Retina (tissue), 1 donor: ENCODE measurements at places on chromosomes 5 and 9.

- no peak for DNase-seq
These were observed 12.5 kb downstream of the RGS3 start for GRCh38 chr9:113475992-113476391.

GRCh38 chr5:77847814-77848290, 71.7 kb upstream of the TBCA start:
- DNase-seq: peak; percentile 74

- DNase-seq: no peak
These were observed 101.5 kb upstream of the ZNF608 start for GRCh38 chr5:124847907-124848306.

- no peak for DNase-seq
These were observed 89.5 kb upstream of the GRIA1 start for GRCh38 chr5:153400931-153401330.

DNA sequence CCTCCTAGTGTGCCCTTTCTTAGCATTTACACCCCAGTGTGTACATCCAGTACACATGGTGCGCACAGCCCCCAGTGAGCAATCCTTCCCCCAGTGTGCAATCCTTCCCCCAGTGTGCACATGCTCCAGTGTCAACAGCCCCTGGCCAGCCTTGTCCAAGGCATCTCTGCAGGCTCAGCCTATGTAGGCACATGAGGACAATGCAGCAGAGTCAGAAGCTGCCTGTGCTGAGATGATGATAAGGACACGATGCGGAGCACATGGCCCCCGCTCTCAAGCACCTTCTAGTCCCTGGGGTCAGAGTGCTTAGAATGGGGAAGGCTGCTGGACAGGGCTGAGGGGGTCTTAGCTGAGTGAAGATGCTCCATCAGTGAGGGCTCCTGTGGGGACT, 69.8 kb downstream of the GADD45G start:
- DNase-seq: no peak

- no peak for DNase-seq
These were observed 39.2 kb upstream of the NEK6 start for GRCh38 chr9:124218438-124218982.

- peak; percentile 95 for DNase-seq
These were observed 202.5 kb downstream of the MEF2C start for GRCh38 chr5:88680253-88681132.

DNA sequence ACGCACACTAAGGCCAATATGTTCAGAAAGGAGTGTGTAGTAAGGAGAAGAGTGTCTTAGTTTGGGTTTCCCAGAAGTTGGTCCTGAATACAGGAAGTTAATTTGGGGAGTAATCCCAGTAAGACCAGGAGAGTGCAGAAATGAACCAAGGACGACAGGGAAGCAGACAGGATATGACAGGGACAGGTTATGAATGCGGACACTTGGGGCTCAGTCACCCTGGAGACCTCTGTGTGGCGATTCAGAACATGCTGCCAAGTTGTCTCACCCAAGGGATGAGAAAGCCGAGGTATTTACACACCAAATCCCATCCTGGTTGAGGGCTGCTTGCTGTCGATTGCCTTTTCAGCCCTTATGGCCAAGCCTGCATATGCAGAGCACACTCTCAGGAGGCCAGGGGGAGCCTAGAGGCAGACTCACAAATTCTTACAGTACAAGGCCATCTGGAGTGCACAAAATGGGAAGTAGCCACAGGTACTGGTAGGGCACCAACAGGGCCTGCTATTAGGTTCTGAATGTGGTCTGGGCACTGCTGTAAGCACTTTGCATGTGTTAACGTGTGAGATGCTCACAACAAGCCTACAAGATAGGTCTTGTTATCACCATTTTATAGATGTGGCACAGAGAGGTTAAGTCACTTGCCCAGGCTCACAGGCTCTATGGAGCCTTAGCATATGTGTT, 233.1 kb upstream of the ANKRD55 start:
- DNase-seq: no peak

DNA sequence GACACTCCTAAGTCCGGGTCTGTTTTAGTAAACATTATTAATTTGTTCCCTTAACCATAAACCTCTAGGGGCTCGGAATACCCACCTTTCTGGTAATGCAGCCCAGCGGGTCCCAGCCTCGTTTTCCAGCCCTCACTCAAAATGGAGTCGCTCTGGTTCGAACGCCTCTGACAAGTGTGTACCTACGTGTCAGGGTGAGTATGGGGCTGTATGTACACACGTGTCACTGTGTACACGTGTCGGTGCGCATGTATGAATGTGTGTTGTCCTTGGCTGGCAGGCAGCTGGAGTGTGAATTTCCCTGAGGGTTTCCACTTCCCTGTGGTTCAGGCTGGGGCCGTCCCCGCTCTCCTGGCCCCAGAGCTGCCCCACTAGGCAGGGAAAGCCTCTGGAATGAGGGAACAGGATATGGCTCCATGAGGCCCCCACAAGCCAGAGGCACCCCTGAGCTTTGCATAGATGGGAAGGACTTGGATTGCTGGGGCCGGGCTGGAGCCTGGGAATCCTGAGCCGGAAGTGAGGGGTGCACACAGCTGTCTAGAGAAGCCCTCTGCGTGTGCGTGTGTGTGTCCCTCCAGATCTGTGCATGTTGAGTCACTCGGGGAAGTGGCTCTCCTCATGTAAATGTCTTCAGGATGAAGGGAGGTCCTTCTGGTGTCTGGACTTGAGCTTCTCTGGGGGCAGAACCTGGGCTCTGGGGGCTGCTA, 160.8 kb upstream of the IER5L start:
- DNase-seq: peak; percentile 42

DNA sequence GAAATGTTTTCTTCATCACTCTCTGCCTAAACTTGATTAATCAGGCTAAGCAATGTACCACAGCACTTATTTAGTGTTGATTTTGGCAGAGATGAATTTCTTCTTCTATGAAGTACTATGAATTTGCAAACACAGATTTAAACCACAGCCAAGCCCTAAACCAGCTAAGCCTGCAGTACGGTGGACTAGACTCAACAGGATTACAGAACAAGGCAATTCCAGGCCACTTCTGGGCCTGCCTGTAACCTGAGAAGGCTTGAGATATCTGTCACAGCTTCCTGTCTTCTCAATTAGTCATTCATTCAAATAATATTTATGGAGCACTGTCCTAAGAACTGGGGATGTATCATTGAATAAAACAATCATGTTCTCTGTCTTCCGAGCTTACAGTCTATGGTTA, 32.4 kb upstream of the CAST start:
- no peak for DNase-seq

DNA sequence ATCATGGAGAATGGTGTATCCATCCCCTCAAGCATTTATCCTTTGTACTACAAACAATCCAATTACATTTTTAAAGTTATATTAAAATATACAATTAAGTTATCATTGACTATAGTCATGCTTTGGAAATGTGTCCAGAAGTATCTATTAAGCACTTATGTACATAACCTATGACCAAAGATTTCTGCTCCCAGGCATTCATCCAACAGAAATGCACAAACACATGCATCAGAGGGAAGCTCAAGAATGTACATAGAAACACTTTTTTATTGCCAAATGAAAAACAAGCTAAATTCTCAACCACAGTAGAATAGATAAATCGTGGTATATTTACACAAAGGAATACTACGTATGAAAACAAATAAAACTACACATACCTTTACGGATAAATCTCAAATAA, 700.5 kb upstream of the ZNF608 start:
- no peak for DNase-seq

DNA sequence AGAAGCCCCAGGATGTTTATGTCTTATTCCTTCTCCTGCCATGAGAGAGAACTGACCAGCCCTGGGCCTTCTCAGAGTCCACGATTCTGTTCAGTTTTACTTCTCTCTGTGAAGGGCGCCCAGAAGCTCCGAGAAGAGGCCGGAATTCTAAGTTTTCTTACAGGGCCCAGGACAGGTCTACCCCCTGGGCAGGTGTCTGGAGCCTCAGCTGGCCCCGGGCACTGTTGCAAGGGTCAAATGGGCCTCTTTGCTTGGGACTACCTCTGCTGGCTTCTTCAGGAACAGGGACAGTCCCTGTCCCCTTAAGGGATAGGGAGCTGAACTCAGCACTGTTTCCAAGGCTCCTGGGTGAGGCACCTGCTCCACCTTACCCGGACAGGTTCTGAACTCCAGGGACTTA, 55.0 kb downstream of the RASGEF1C start:
- DNase-seq: no peak

GRCh38 chr5:54807421-54807820, 178.0 kb downstream of the ESM1 start:
- no peak for DNase-seq

DNA sequence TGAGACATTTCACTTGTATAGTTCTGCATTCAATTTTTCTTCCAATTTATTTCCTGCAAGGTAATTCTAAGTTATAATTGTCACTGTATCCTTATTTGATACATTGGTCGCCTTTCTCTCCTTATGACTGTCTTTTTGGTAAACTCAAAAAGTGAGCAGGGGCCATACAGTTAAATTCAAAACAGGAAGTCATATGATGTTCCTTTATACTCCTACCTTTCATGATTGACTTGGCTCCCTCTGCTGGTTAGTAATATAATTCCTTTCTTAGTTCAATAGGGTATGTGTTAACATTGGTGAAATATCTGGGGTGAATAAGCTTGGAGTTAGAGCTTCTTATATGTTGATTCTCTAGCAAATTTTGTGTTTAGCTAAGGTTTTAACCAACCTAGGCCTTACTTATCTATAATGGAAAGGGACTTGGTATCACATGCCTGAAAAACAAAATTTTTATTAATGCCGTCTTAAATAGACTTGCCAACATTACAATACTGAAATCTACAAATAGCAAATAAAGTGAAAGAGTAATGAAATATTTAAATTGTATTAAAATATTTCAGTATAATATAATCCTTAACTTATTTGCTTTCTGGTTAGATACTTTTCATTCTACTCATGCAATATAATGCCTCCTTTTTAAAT, 6.0 kb upstream of the NIPBL start:
- peak; percentile 34 for DNase-seq

DNA sequence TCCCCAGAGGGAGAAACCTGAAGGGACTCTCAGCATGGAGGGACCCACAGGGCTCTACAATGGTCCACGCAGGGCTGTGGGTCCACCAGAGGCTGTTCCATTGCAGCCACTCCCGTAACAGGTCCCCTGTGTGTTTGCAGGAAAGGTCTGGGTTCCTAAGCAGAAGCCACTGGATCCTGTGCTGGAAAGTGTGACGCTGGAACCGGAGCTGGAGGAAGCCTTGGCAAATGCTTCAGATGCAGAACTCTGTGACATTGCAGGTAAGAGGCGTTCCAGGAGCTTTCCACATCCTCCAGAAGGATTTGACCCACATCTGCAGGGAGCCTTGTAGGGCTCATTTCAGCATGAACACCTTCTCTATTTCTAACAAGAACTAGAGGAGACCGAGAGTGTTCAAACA, 51.7 kb downstream of the TMOD1 start:
- DNase-seq: no peak

DNA sequence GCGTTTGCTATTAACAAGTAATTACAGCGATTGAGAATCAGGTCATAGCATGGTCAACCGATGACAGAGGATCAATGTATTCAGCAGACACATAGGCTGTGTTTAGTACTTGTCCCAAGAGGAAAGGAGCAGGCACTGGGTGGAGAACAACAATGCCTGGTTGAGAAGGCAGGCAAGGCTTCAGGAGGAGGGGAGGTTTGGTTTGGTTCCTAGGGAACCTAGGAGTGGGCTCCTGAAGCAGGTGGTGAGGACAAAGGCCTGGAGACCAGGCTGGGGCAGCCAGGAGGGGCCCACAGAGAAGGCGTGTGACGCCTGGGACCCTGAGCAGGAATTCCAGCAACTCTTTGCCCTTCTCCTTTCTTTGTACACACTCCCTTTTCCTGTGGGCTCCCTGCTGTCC, 195.6 kb downstream of the SPOCK1 start:
- DNase-seq: no peak

GRCh38 chr5:22050931-22051330, 802.2 kb downstream of the CDH12 start:
- DNase-seq: peak; percentile 34

DNA sequence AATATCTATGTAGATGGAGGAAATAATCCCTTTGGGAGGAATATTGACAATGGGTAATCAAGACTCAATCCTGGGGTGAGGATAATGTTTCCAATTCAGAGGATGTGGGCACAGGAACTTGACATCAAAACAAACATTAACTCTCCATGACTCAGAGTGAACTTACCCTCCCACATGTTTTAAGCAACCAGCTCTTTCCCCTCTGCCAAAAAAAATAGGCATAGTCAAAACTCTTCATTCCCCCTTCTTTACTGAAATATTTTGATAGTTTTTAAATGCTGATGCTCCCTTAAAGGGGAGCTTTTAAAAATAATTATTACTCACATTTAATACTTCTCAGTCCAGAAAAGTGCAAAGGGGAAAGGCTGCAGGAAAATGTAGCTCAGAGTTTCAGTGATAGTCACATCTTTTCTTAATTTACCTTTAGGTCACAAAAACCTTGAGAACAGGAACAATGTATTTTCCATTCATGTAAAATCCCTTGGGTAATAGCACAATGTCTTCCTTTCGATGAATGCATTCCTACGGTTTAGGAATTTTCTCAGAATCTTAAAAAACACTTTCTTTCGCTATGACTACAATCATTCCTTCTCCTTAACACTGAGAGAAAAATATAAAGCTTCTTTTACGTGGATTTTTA, 298.4 kb upstream of the GRAMD2B start:
- no peak for DNase-seq
